Camera-type eye (tissue), 1 donor: ENCODE measurements at places on chromosomes 4 and X. TPM values are rescaled to one million over a fixed set of nuclear protein-coding genes. Genes with fewer than 3 reads are reported as not detected.

Gene ZNF157
- total RNA-seq = 2.6 TPM

Gene FAM47E
- 6.7 TPM for total RNA-seq

Gene ITM2A
- 104 TPM for total RNA-seq

Gene FAT4
- total RNA-seq = 96.9 TPM

Gene SPANXA1
- not detected for total RNA-seq

Gene GCNA
- total RNA-seq = 5.6 TPM

Gene FATE1
- total RNA-seq = not detected

Gene LAMTOR3
- 113 TPM for total RNA-seq

Gene RS1
- 39.0 TPM for total RNA-seq

Gene MAGEE1
- 9.6 TPM for total RNA-seq

Gene HSFX3
- not detected for total RNA-seq

Gene TKTL2
- 0.33 TPM for total RNA-seq

Gene APELA
- total RNA-seq = 2.7 TPM

Gene TMEM31
- not detected for total RNA-seq

Gene STEEP1
- 50.4 TPM for total RNA-seq

Gene GUCY1B1
- 33.1 TPM for total RNA-seq

Gene MSANTD1
- 1.3 TPM for total RNA-seq

Gene ARMCX2
- 87.9 TPM for total RNA-seq

Gene TAF7L
- total RNA-seq = not detected

Gene AWAT2
- not detected for total RNA-seq

Gene CXCR3
- total RNA-seq = not detected

Gene DEFB131A
- not detected for total RNA-seq

Gene NEIL3
- total RNA-seq = 6.4 TPM

Gene CXCL13
- 0.66 TPM for total RNA-seq

Gene STARD8
- 10.2 TPM for total RNA-seq
